ENCODE measurements at places on chromosomes 7 and 10.
A peak's percentile ranks its signal among the peaks of the same experiment; 100 is the strongest.

DNA sequence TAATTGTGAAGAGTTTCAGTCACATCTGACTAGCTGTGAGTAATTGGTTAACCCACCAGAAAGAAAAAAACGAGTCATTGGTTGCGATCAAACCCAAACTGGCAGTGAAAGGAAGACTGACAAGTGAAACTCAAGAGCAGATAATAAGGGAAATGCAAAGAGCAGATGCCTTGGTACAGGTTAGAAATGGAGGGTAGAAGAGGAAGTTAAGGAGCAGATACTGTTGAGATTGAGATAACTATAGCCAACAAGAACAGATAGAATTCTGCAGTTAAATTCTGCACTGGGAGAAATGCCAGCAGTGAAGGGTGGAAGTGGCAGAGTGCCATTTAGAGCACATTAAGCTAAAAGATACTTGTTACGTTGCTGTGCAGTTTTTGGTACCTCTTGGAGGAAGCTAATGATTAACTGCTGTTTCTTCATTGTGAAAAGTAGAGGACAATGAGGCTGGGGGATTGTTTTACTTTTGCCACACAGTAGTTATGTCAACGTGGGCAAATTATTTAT, 65.8 kb downstream of the CDK13 start:
- no peak for DNase-seq
- no peak overlapping the region for H3K4me3 ChIP-seq
- H3K27me3 ChIP-seq = no peaks in the 10 kb centered on the region
- peak overlapping the region; percentile 24 for H3K27ac ChIP-seq
- peaks cover 19% of the 10 kb centered on the region for H3K4me1 ChIP-seq
- peaks cover 9% of the 10 kb centered on the region for H3K36me3 ChIP-seq

DNA sequence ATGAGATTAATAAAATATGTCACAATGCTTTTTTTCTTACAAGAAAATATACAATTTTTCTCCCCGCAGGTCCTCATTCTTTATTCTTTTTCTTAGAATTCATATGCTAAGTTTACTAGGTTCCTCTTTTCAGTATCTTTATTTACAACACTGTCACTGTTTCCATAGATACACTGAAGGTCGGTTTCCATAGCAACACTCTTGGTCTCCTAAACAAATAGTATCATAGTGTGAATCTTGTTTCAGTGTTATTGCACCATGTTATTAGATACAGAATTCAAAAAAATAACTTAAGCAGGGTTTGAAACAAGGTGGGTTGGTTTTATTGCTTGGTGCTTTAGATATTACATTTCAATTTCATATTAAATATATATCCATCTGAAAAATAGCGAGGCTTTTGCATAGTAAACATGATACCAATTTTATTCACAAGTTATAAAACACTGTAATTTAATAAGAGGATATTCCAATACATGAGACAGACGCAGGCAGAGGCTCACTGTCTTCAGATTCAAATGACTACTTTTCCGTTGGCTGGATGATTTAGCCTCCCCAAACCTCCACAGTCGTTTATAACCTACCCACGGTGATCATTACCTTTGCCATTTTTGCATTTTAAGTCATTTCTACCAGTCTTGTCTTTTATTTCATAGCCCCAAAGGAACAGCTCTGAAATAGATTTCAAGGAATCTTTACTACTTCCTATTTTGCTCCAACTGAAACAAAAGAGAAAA, 88.9 kb upstream of the KLF6 start:
- H3K27me3 ChIP-seq = no peaks in the 10 kb centered on the region
- peak overlapping the region; percentile 92 for H3K27ac ChIP-seq
- H3K36me3 ChIP-seq = no peaks in the 10 kb centered on the region
- peaks cover 43% of the 10 kb centered on the region for H3K4me1 ChIP-seq
- DNase-seq = no peak
- H3K4me3 ChIP-seq = no peak overlapping the region

DNA sequence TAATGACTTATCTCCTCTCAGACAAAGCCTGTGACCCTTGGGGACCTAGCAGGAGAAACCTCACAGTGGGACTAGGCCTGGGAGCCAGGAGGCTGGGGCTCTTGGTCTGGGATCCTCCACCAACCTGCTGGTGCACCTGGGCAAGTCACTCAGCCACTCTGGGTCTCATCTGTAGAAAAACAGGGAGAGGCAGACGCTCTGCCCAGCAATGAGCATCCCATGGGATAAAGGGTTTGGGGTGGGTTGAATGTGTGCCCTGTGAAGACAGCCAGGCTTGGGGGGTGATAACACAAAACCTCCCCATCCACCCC, 81.6 kb downstream of the ZMIZ1 start:
- peaks cover 1% of the 10 kb centered on the region for H3K36me3 ChIP-seq
- peak overlapping the region; percentile 38 for H3K4me3 ChIP-seq
- DNase-seq = no peak
- peaks cover 81% of the 10 kb centered on the region for H3K4me1 ChIP-seq
- peak overlapping the region; percentile 98 for H3K27ac ChIP-seq
- H3K27me3 ChIP-seq = no peaks in the 10 kb centered on the region

DNA sequence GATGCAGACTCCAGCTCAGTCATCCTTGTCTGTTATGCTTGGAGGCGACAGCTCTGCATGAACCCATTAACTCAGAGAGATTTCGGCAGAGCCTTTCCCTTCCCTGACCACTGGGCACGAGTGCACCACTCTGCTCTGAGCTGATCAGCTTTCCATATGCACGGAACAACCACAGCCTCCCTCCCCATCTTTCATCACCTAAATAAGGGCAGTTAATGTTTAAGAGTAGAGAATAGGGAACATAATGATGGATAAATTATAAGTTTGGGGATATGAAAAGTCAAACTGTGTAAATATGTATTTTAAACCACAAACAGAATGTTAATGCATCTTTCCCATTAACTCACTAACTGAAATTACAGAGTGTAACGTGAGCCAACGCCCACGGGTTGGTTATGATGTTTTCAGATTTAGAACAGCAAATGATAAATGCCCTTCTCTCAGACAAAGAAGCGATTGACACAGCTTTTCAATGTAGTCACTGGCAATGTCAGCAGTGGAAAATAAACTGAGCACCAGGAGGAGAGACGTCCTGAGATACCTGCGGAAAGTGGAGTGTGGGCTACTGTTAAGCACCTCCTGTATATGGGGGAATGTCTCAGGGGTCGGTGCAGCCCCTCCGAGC, 658.2 kb downstream of the LRMDA start:
- H3K27ac ChIP-seq = no peak overlapping the region
- no peak overlapping the region for H3K4me3 ChIP-seq
- no peaks in the 10 kb centered on the region for H3K36me3 ChIP-seq
- peaks cover 3% of the 10 kb centered on the region for H3K27me3 ChIP-seq

- H3K27ac ChIP-seq = no peak overlapping the region
- H3K4me1 ChIP-seq = peaks cover 9% of the 10 kb centered on the region
- peak; percentile 68 for DNase-seq
Measured at GRCh38 chr10:47454008-47454779, 29.7 kb downstream of the ANXA8 start.

GRCh38 chr10:103327906-103328305, 23.0 kb downstream of the PCGF6 start:
- no peaks in the 10 kb centered on the region for H3K4me1 ChIP-seq
- H3K27me3 ChIP-seq = no peaks in the 10 kb centered on the region
- no peak overlapping the region for H3K4me3 ChIP-seq

- no peak for DNase-seq
- no peak overlapping the region for H3K27ac ChIP-seq
Measured at GRCh38 chr7:150993511-150993910, 2.7 kb downstream of the NOS3 start.

- no peaks in the 10 kb centered on the region for H3K27me3 ChIP-seq
- H3K4me1 ChIP-seq = peaks cover 12% of the 10 kb centered on the region
- peaks cover 8% of the 10 kb centered on the region for H3K36me3 ChIP-seq
- DNase-seq = no peak
- no peak overlapping the region for H3K4me3 ChIP-seq
Measured at GRCh38 chr7:50952544-50952943, 169.8 kb upstream of the GRB10 start.

- no peak for DNase-seq
- peak overlapping the region; percentile 61 for H3K4me3 ChIP-seq
- H3K36me3 ChIP-seq = no peaks in the 10 kb centered on the region
- H3K27ac ChIP-seq = peak overlapping the region; percentile 95
Measured at GRCh38 chr10:99779335-99779734, 3.1 kb upstream of the ABCC2 start.

GRCh38 chr7:157806711-157807110, 469.9 kb downstream of the DNAJB6 start:
- H3K27ac ChIP-seq = no peak overlapping the region
- H3K4me3 ChIP-seq = no peak overlapping the region
- no peaks in the 10 kb centered on the region for H3K27me3 ChIP-seq
- peaks cover 2% of the 10 kb centered on the region for H3K36me3 ChIP-seq
- peaks cover 11% of the 10 kb centered on the region for H3K4me1 ChIP-seq

DNA sequence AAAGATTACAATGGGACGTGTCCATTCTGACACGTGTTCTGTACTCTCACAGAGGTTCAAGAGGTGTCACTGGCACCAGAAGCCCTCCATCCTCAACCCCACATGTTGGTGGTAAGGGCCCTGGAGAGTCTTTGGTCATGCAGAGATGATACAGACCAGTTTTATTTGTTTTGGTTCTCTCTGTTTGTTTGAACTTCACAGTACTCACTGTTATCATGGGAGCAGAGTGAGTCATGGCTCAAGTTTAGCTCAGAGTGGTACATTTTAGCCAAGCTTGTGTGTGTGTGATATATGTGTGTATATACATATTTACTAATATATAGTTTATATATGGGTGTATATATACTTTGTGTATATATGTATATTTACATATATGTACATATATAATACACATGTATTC, 935.6 kb downstream of the GRID1 start:
- no peak overlapping the region for H3K4me3 ChIP-seq
- H3K36me3 ChIP-seq = no peaks in the 10 kb centered on the region
- H3K4me1 ChIP-seq = no peaks in the 10 kb centered on the region
- no peak for DNase-seq
- H3K27me3 ChIP-seq = no peaks in the 10 kb centered on the region

GRCh38 chr10:78318305-78318704, 284.6 kb downstream of the RPS24 start:
- H3K4me1 ChIP-seq = peaks cover 7% of the 10 kb centered on the region
- no peak overlapping the region for H3K4me3 ChIP-seq
- peaks cover 7% of the 10 kb centered on the region for H3K27me3 ChIP-seq
- no peaks in the 10 kb centered on the region for H3K36me3 ChIP-seq
- DNase-seq = no peak

DNA sequence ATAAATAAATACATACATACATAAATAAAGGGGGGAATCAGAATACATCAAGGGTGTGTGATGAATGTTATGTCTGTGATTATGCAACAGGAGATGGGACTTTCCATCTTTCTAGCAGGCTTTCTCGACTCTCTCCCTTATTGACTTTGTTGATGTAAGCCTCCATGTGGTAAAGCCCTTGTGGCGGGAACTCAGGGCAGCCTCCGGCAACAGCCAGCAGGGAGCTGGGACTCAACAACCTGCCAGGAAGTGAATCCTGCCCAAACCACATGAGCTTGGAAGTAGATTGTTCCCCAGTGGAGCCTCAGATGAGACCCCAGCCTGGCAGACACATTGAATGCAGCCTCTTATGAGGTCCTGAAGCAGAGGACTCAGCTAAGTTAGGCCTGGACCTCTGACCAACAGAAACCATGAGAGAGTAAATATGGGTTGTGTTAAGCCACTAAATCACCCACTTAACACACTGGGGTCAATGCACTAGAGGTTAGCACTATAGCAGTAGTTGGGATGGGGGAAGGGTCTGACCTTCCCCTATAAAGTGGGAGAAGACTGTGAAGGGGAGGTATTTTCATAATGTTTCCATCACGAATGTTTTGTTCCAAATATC, 104.0 kb downstream of the JCAD start:
- H3K27me3 ChIP-seq = no peaks in the 10 kb centered on the region
- H3K36me3 ChIP-seq = no peaks in the 10 kb centered on the region
- DNase-seq = no peak
- peak overlapping the region; percentile 0 for H3K27ac ChIP-seq

DNA sequence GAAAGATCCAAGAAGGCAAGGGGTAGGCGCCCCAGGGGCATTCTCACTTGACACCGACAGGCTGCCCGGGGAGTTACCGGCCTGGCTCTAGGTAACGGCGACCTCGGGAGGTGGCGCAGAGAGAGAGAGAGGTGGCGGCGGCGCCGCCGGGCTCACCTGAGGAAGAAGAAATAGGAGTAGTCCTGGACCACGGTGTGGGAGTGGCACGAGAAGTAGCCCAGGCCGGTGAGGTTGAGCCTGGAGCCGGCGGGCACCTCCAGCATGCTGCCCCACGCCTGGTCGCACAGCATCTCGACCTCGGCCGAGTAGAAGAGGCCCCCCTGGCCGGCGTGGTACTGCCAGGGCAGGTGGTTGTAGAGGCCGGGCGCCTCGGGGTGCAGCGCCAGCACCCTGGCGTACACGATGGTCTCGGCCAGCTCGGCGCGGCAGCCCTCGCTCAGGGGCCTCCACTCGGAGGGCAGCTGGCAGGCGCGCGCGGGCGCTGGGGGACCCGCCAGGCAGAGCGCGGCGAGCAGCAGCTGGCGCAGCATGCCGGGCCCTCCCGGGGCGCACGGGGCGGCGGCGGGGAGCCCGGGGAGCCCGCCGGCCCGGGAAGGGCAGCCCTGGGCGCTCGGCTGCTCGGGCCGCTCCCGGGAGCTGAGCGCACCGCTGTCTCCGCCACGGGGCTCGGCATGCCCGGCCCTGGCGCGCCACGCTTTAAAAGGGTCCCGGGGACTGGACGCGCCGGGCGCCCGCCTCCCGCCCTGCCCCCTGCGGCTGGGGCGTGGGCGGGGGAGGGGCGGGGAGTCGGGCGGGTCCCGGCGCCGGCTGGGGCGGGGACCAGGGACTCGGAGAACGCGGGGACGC, at the start of gene CCDC3:
Gene CCDC3, minus strand, starts transcription at position 673 of the 846 bp plus-strand sequence. Its CDS starts 143 bp downstream, at position 530.
- peaks cover 31% of the 10 kb centered on the region for H3K4me1 ChIP-seq
- DNase-seq = peak; percentile 86
- H3K27me3 ChIP-seq = peaks cover 2% of the 10 kb centered on the region
- peaks cover 4% of the 10 kb centered on the region for H3K36me3 ChIP-seq
- peak within 1 kb of the TSS; percentile 61 for H3K27ac ChIP-seq

GRCh38 chr7:37440738-37441385, 7.8 kb downstream of the ELMO1 start:
- no peak overlapping the region for H3K27ac ChIP-seq
- peaks cover 17% of the 10 kb centered on the region for H3K27me3 ChIP-seq
- H3K4me3 ChIP-seq = no peak overlapping the region
- H3K36me3 ChIP-seq = no peaks in the 10 kb centered on the region
- no peak for DNase-seq
- no peaks in the 10 kb centered on the region for H3K4me1 ChIP-seq

- H3K27me3 ChIP-seq = no peaks in the 10 kb centered on the region
- peak; percentile 76 for DNase-seq
- H3K4me1 ChIP-seq = peaks cover 4% of the 10 kb centered on the region
- no peak overlapping the region for H3K27ac ChIP-seq
- H3K36me3 ChIP-seq = no peaks in the 10 kb centered on the region
Measured at GRCh38 chr7:1810961-1811849, 141.1 kb downstream of the ELFN1 start.

All from chondrocyte (in vitro differentiated cells).